ENCODE measurements at places on chromosomes 13 and 19.

GRCh38 chr13:43929947-43930346 is 50.2 kb downstream of the LACC1 start:
- DNase-seq = no peak

DNA sequence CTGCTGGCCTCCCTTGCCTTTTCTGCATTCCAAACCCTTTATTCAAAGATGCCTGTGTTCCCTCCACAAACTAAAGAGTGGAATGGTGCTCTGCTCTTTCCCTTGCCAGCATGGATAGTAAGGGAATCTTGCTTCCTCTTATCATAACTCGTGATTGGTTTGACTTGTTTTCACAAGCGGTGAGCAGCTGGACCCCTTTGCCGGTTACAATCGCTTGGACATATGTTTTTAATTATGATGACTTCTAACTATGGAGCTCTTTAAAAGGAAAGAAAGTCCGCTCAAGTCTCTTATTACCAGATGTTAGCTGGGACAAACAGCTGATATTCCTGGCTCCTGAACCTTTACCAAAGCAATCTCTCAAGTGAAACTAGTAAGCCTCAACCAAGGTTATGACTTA is 1094.7 kb downstream of the UQCRFS1 start:
- DNase-seq = no peak

DNA sequence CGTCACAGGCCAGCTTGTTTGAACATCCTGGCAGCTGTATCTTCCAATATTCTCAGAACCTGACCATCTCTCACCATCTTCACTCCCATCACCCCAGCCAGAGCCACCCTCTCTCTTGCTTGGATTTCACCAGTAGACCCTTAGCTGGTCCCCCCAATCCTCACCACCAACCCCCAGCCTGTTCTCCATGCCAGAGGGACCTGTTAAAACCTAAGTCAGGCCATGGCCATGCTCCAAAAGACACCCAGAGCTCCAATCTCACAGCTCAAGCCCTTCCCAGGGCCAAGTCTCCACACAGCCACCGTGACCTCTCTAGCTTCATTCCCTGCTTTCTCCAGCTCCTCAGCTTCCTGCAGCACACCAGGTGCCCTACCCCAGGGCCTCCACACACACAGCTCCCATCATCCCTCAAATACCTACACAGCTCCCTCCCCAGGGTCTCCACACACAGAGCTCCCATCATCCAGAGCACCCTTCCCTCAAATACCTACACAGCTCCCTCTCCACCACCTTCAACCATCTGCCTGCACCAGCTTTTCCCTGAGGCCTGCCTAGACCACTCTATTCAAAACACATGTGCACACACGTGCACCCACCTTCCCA is 13.8 kb downstream of the EPS8L1 start:
- no peak for DNase-seq

DNA sequence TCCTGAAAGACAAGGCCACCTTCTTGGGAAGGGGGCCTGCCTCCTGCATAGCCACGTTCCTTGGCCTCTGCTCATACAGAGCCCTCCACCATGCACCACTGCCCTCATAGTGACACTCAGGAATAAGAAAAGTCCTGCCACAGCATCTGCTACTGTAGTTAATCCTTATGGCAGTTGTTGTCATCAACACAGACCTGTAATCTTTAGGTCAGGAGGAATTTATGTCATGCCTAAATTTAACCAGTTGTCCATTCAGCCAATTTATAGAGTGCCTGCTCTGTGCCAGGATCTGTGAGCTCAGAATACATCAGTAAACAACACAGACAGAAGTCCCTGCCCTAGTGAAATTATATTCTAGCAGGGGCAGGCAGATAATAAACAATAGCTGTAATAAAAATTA is 44.4 kb downstream of the FAM124A start:
- DNase-seq = no peak

DNA sequence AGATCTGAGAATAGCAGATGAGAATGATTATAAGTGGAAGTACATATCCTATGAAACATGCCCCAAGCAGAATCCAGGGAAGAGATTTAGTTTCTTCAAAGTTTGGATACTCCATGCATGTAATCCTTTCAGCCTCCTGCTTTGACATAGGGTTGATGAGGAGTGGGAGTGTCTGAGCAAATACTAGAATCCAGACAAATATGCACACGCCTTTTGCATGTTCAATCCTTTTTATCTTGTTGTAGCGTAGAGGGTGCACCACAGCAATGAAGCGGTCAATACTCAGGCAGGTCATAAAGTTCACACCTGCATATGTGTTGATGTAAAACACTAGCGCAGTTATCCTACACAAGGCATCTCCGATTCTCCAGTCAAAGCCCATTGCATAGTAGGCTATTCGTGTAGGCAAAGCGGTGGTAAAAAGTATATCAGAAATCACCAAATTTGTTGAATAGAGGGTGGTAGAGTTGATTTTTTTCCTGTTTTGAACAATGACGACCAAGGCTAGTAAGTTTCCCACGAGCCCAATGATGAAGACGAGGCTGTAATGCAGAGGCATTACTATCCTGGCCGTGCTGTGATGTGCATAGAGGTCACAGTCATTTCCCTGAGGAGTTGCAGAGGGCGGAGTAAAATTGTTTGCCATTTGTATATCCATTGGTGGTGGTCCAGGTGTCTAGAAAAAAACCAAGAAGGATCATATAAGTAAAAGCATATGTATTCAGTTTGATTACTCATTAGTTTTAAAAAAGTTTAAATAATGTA is 11.5 kb downstream of the GPR183 start:
- no peak for DNase-seq

- no peak for DNase-seq
Observed at GRCh38 chr13:66137384-66137783, 1092.8 kb downstream of the PCDH9 start.

DNA sequence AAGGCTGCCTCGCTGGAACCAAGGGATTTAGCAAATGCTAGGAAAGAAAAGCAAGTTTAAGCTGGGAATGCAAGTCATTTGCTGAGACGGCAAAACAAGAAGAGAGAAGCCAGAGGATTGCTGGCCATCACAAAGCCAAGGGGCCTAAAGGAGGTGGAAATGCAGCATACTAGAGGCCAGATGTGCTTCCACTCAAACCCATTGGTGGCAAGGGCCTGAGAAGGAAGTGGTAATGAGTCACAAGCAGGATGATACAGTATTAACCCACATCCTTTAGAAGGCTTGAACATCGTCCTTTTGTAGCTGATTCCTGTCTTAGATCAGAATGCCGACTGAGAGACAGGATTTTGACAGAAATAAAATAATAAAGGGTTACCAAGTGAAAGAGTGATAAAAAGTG is 68.2 kb downstream of the ITGBL1 start:
- DNase-seq = no peak

DNA sequence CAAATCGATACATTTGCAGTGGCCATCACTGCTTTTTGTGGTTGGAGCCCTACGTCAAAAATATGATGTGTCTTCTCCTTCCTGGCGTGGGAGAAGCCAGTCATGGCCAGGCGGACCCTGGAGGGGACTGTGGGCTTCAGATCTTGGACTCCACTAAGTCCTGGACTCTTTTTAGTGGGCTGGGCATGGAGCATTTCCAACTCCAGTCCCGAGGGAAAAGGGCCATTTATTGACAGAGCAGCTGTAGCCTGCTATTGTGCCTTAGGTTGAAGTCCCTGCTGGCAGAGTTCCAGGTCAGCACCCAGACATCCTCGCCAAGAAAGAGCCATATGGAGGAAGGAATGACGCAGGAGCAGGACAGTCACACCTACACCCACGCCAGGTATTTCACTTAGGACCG is 179.2 kb upstream of the ZNF507 start:
- no peak for DNase-seq

GRCh38 chr19:44658069-44658733 is 13.1 kb upstream of the CEACAM19 start:
- no peak for DNase-seq
